ENCODE measurements at places on chromosomes 3 and 15. TPM values are rescaled to one million over a fixed set of nuclear protein-coding genes. Genes with fewer than 3 reads are reported as not detected.

The LEKR1 gene
- polyA plus RNA-seq, result 2.3 TPM

The AHSG gene
- 1.0 TPM for polyA plus RNA-seq

The CHMP2B gene
- 60.5 TPM for polyA plus RNA-seq

The DNASE1L3 gene
- polyA plus RNA-seq, result 14.0 TPM

The ELL3 gene
- 4.6 TPM for polyA plus RNA-seq

The POC1A gene
- 8.1 TPM for polyA plus RNA-seq

The CCDC9B gene
- 5.1 TPM for polyA plus RNA-seq

The DNAH1 gene
- polyA plus RNA-seq, result 6.5 TPM

The CLRN1 gene
- polyA plus RNA-seq, result not detected

The PTH1R gene
- polyA plus RNA-seq, result 179 TPM

The TLR9 gene
- polyA plus RNA-seq, result 0.11 TPM

DNA sequence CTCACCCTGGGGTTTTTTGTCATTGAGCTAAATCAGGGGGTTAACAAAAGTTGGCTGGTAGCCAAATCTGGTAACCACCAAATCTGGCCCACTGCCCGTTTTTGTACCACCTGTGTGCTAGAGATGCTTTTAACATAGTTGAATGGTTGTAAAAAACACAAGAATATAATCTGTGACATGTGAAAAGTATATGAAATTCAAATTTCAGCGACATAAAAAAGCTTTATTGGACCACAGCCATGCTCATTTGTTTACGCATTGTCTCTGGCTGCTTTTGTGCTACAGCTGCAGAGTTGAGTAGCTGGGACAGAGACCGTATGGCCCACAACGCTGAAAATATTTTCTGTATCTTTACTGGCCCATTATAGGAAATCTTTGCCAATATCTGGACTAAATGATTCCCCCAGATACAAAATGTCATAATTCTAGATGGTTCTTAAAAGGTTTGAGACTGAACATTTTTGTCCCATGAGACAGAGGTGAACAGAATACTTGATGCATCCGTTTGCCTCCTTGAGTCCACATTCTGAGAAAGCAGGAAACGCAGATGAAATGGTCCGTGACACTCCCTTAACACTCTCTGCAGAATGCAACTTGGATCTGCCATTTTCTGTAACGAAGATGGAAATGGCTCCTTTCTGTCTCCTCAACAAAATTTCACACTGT, 120.9 kb upstream of the PDZRN3 start:
- no peak for DNase-seq

DNA sequence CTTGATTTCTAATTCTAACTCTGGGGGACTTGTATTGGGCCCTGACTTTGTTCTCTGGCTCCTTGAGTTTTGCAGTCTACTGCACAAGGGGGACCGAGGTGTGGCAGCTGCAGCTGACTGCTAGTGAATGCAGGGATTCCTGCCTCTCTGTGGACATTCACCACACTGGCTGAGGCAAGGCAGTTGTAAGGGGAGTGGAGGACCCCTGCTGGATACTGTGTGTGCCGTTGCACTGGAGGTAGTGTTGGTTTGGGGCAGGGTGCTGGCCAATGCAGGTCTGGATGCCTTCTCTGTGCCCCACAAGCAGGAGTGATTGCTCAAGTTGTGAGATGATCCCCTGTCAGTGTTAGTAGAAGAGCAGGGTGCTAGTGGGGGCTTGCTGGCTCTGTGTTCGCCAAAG, 626.1 kb downstream of the SQOR start:
- DNase-seq, result no peak

DNA sequence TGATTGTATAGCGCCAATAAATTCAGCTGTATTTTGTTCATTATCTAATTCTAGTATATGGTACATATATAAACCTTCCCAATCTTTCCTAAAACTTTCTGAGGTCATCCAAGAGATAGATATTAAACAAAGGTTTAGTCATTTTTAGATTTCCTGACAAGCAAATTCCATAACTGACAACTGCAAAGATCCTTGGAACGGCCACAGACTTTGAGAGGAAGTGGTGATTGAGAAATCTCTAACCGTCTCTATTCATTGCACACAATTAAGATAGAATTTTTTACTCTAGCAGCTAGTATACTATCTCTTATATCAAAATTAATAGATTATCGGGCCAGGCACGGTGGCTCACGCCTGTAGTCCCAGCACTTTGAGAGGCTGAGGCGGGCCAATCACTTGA, 4.7 kb downstream of the CSNK1G1 start:
- DNase-seq, result no peak

- DNase-seq, result no peak
Measured at GRCh38 chr3:123159926-123160635, 41.7 kb upstream of the SEC22A start.

- DNase-seq, result no peak
Measured at GRCh38 chr3:126926684-126927400, 56.1 kb upstream of the PLXNA1 start.

DNA sequence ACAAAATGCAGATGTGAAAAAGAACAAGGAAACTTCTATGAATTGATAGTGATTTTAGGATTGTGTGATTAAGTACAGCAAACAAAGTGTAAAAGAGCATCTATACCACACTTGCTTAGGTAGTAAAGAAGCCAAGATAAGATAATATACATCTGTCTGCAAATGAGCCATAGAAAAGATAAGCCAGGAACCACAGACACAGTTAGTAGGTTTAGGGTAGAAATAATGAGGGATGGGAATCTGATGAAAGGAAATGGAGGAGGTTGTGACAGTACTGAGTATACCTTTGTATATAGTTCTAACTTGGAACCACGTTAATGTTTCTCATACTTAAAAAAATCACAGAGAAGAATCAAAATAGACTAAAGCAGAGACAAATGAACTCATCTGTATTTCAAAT, 54.0 kb downstream of the TCF12 start:
- no peak for DNase-seq

GRCh38 chr15:100687582-100688141, 85.3 kb downstream of the ASB7 start:
- no peak for DNase-seq

GRCh38 chr3:36484386-36484785, 104.1 kb downstream of the STAC start:
- no peak for DNase-seq

DNA sequence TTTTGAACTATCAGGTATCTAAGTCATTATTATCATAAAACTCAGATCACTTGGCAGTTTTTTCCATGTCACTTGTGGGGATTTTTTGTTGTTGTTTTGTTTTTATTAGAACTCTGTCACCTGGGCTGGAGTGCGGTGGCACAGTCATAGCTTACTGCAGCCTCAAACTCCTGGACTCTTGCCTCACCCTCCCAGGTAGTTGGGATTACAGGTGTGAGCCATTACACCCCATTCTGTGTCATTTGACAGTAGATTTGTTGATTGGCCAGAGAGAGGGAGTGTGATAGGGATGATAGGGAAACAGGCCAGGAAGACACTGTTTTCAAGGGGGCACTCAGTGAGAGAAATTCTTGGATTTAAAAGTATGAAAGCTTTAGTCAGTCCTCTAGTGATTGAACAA, 54.7 kb upstream of the SCAANT1 start:
- no peak for DNase-seq

- DNase-seq, result no peak
Measured at GRCh38 chr3:156176048-156176447, 55.7 kb downstream of the KCNAB1 start.

DNA sequence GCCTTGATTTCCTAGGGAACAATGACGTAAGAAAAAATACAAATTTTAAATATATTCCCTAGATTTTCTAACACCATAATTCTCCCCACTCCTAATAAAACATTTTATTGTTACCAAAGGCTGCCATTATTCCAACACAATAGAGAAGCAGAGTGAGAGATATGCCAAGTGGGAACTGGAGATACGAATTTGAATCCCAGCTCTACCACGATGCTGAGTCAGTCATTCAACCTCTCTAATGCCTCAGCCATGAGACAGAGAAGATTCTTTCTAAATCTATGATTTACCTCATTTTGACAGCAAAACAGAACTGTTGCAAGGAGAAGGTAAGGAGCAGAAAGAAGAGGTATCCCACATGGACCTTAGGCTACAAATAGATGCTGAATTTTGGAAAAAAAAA, 112.5 kb downstream of the IGF2BP2 start:
- DNase-seq, result no peak

DNA sequence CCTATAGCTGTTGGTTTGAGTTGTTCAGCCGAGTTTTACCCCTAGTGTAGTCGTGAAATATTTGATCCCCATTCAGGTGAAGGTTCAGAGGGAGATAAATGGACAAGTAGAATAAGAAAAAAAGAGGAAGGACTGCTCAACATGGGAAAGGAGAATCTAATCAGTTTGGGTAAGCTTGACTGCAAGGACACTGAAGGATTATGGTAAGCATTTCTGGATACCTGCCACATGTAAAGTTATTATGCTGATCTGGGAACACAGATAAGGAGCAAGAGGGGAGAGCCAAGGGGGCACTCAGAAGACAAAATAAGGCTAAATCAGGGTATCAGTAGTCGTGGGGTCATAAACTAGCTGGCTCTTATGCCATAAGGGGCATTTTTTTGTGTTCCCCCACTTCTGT, 49.9 kb downstream of the TFG start:
- no peak for DNase-seq

DNA sequence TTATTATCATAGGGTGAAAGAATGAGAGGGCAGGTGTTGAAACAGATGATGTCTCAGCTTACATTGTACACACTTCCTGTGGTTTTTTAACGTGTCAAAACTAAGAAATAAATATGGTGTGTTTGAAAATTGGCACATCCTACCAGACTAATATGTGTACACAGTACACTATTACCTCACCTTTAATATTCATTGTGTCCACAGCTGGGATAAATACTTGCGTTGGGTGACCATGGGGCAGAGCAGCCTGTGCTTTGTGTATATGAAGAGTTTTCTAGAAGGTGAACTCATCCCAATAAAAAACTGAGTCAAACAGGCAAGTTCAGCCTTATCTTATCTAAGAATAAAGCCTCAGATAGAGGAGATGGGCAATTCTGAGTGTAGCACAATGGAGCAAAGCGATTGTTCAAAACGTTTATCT, 17.3 kb downstream of the SUCNR1 start:
- DNase-seq, result no peak

GRCh38 chr15:41490355-41490754, 3.3 kb upstream of the ITPKA start:
- DNase-seq, result no peak

GRCh38 chr3:36317915-36318314, 62.4 kb upstream of the STAC start:
- no peak for DNase-seq

DNA sequence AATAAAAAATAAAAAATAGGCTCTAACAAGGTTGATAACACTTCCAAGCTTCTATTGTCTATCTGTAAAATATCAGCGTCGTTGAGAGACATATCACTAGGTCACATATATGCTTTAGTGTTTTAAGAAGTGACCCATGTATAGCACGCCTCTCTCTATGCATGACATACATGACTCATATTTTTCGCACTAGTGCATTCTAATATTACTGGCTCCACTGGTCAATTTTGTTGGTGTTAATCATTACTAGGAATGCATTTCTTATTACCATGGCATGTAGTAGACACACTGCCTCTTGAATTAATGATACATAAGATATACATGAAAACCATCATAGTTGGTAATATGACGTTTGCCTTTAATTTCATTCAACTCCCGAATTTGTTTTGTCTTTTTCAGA, 203.1 kb downstream of the CHL1 start:
- DNase-seq, result no peak

GRCh38 chr3:171092467-171092911, 66.0 kb upstream of the SLC2A2 start:
- no peak for DNase-seq

DNA sequence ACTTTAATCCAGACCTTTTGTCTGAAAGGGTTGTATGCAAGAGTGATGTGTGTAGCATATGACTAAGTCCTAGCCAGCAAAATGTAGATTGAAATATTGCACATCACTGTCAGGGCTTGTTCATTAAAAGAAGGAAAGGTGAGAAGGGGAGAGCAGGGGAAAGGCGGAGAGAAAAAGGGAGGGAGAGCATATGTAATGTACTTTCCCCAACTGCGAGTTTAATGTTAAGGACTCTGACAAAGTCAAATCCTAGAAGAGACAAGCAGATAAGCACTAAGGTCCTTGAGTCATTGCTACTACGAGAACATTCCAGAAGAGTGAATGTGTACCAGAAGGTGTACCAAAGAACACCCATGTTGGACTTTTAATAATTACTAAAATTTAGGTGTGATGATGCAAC, 1336.7 kb downstream of the NSUN3 start:
- DNase-seq, result no peak

DNA sequence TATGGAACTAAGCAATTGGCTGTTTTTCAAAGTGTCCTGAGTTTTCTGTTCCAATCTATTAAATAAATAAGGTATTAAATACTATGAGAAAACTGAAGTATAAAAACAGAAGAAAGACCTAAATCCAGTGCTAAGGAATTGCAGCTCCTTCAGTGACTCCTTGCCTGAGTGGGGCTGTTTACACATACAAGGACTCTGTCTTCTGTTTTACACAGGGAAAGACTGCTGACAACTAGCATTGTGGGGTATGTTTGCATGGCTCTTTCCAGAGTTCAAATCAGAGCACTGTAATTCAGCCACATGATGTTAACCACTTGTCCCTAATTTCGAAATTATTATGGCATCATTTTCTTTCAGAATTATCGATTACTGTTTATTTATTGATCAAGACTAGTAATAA, 31.3 kb upstream of the MEIS2 start:
- DNase-seq, result no peak

DNA sequence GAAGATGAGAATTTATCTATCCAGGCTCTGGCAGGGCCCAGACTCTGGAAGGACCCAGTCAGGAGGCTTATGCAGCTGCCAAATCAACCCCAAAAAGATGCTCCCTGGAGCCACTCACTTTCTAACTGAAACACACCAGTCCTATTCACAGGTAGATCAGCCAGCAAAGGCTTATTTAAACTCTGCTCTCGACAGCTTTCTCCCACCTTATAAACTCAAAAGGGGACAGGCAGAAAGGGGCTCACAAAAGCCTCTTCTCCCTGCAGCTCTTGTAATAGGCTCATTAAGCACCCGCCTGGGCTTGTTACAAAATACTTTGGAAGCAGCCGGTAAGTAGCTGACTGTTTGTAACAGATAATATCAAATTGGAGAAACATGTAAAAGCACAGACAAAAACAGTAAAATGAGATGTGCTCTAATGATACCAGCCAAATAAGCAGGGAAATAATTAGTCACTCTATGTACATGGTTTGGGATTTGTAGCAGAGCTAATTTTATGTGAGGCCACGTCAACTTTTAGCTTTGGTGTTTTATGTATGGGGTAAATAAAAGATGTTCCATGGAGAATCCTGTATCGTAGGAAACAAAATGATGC, 213.8 kb downstream of the NR2F2 start:
- no peak for DNase-seq

DNA sequence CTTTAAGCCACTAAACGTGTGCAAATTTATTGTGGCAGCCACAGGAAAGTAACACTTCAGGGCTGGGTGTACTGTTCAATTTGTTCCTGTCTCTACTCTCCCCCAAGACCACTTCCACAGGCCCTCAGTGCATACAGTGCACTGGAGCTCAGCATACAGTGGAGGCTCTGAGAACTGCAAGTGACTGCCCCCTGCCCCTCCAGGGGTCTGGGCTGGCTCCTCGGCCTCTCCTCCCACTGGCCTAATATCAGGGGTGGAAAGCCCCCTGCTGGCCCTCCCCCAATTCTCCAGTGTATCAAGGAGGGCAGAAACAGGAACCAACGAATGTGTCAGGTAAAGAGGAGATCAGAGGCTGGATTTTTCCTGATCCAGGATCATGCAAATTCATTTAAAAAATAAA, 19.9 kb upstream of the HEG1 start:
- DNase-seq, result no peak

GRCh38 chr3:99439892-99440291, 198.5 kb upstream of the COL8A1 start:
- DNase-seq, result no peak

- no peak for DNase-seq
Measured at GRCh38 chr3:192794216-192794615, 66.9 kb upstream of the FGF12 start.
